Pulmonary artery endothelial cell (primary cell): ENCODE measurements at places on chromosomes 4 and X. TPM values are rescaled to one million over a fixed set of nuclear protein-coding genes. Genes with fewer than 3 reads are reported as not detected.

- peak; percentile 81 for DNase-seq
Observed at GRCh38 chrX:115023139-115023538, 5.7 kb upstream of the IL13RA2 start.

DNA sequence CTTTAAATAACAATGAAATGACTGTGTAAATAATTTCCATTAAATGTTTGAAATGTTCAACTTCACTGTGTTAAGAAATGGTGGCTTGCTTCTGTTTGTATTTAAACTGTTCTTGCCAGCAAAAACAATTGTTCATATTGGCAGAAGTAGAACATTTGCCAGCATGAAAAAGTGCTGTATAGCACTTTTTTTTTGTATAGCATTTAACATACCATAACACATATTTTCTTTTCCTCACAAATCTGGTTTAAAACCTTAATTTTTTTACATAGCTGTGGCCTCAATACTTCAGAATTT lies 94.1 kb downstream of the COX18 start:
- peak; percentile 32 for DNase-seq

DNA sequence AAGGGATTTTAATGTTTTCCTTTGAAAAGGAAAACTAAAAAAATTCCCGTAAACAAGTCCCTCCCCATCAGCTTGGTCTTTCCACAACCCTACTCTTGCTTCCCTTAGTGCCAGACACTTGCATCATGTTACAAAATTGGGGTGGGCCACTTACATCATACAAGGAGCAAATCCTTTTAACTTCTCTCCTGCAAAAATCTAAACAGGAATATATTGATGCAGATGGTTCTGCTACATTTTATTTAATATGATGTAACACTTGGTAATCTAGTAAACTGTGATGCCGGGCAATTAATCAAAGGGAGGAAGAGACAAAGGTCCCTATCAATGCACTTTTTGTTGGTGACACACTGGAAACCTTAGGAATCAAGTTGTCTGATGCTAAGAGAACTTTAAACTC lies 125.3 kb downstream of the UBE2K start:
- DNase-seq: no peak

GRCh38 chrX:39753293-39753996 lies 344.3 kb downstream of the BCOR start:
- DNase-seq: peak; percentile 83

Gene CCNB3
- 0.18 and 0.20 TPM in 2 replicates for total RNA-seq

Gene CCNG2
- 12.8 and 19.2 TPM in 2 replicates for total RNA-seq

- no peak for DNase-seq
Observed at GRCh38 chrX:140433582-140433981, 71.3 kb downstream of the SOX3 start.

Gene MAGEA11
- total RNA-seq: not detected in 2 replicates

DNA sequence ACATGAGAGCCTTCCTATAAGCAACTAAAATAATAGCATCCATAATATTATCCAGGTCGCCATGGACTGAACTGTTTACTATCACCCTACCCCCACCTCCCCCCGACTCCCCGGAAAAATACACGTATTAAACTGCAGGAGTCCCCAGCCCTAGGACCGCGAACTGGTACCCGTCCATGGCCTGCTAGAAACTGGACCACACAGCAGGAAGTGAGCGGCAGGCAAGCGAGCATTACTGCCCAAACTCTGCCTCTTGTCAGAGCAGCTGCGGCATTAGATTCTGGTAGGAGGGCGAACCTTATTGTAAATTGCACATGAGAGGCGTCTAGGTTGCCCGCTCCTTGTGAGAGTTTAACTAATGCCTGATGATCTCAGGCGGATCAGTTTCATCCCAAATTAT lies 405.8 kb upstream of the ADGRL3 start:
- DNase-seq: no peak

- DNase-seq: no peak
Observed at GRCh38 chr4:26257850-26258249, 63.0 kb upstream of the RBPJ start.

DNA sequence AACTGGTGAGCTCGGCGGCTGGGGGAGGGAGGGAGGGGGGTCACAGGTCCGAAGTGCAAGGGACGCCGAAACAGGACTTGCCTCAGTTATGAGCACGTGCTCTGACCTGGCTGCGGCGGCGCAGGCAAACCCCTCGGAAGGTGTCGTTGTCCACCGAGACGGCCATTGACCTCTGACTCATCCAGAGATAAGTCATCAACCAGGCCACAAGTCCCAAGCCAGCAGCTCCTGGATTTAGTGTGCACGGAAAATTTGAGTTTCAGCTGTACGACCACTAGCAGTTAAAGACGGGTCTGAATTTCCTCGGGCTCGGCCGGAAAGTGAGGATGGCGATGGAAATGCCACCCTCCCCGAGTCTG lies 674 bp downstream of the SH3D19 start:
- DNase-seq: peak; percentile 8
